ENCODE measurements at places on chromosomes 11 and 22. TPM values are rescaled to one million over a fixed set of nuclear protein-coding genes. Genes with fewer than 3 reads are reported as not detected.

DNA sequence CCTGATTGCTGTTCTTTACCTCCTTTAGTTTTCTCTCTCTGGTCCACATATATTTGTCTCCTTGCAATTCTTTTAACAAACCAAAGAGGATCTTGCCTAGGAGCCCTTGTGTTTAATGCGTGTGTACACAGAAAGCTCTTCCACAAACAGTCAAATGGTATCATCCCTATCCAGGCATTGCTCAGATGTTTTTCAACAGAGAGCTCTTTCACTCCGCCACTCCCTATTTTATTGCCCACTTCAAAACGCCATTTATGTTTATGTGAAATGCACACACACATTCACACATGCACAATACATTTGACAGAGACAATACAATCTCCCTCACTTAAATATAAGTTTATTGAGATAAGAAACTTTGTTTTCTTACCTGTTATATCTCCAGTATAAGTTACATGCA is 4.7 kb downstream of the OR5AP2 start:
- no peak for DNase-seq

GRCh38 chr22:31652911-31653684 is 8.9 kb downstream of the PISD start:
- no peak for DNase-seq

- DNase-seq = no peak
These were observed 211.0 kb downstream of the NAV2 start for GRCh38 chr11:19923626-19924025.

GRCh38 chr11:2398664-2399355 is 1.7 kb upstream of the TSSC4 start:
- DNase-seq = no peak

DNA sequence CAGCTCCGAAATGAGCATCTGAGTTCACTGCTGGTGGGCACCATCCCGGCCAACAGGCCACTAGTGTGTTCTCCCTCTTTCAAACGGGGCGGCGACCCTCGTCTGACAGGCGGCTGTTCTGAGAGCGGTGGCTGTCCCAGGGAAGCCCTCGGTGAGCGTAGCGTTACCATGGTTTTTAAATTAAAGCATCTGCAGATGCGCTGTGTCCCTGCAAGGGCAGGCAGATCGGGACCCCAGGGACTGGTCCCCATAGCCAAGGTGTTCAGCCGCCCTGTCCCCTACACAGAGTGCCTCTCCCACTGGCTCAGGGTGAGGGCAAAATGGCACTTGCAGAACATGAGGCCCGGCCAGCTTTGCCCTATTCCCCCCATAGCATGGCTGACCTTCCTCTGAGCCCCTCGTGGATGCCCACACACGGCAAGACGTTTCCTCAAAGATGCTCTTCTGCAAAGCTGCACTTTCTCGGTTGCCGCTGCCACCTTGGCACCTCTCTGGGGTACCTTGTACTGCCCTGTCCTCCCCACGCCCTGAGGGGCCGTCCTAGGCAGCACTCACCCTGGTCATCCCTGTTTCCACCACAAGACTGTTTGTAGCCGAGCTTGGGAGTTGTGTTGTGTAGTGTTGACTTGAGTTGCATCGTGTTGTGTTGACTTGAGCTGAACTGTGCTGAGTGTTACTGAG is 51.9 kb upstream of the KCNQ1OT1 start:
- no peak for DNase-seq

GRCh38 chr22:38352436-38352835 is 35.2 kb upstream of the CSNK1E start:
- DNase-seq = peak; percentile 36

- no peak for DNase-seq
These were observed 64.7 kb upstream of the CD5 start for GRCh38 chr11:61037441-61038093.

GRCh38 chr11:39432929-39433328 is 2026.5 kb downstream of the LRRC4C start:
- DNase-seq = no peak

GRCh38 chr22:42967933-42968332 is 47.0 kb downstream of the PACSIN2 start:
- DNase-seq = no peak

- DNase-seq = no peak
These were observed 189.2 kb upstream of the ARHGAP20 start for GRCh38 chr11:110901441-110901840.

GRCh38 chr22:22598144-22598543 is 39.1 kb upstream of the PRAME start:
- DNase-seq = no peak

GRCh38 chr11:76962583-76963416 is 71.4 kb upstream of the B3GNT6 start:
- no peak for DNase-seq

GRCh38 chr22:29748248-29748893 is 18.4 kb downstream of the ZMAT5 start:
- no peak for DNase-seq

GRCh38 chr11:128411150-128411549 is 176.2 kb downstream of the ETS1 start:
- no peak for DNase-seq

DNA sequence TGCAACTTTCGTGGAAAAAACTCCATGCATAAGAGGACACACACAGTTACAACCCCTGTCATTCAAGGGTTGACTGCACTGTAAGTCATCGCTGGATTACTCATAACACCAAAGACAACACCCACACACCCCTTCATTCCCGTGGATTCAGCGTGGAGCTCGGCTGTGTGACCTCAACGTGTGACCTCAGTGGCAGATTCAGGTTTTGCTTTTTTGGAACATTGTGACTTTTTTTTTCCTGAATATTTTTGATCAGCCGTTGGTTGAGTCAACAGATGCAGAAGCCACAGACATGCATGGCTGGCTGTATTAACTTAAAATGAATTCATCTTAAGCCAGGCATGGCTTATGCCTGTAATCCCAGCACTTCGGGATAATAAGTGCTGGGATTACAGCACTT is 19.7 kb upstream of the MUC5AC start:
- DNase-seq = no peak

DNA sequence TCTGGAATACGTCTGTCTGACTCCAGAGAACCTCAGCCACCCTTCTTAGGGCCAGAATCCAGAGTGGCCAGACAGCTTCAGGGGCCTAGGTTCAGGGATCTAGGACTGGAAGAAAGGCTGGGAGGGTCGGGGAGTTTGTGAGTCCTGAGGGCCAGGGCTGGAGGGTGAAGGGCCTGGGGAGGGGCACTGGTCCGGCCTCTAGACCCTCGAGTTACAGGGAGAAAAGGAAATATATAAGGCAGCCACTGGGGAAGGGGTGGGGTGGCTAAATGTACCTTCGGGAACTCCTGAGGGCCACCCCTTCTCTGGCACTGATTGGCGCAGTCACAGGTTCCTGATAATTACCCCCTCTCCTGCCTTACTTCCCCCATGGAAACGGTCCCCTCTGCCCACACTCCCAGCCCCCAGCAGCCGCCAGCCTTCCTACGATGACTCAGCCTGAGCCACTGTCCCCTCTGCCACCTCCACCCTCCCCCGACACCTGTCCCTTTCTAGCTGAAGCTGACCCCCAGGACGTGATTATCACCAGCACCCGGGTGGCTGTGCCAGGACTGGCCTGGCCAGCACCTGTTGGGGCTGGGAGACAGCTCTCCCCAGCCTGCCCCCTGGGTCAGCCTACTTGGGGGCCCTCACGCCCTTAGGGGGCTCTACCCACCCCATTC is 26.4 kb downstream of the MB start:
- no peak for DNase-seq

Gene MMP1
- 0.57 TPM for total RNA-seq

Gene RFPL2
- total RNA-seq = not detected

Gene ARHGAP20
- total RNA-seq = 6.5 TPM

Gene SLC1A2
- 2.4 TPM for total RNA-seq

Gene MYBPC3
- total RNA-seq = 0.18 TPM

Gene KDM4E
- total RNA-seq = not detected

Gene ASRGL1
- 6.2 TPM for total RNA-seq

Gene ISX
- not detected for total RNA-seq

Gene BIRC3
- total RNA-seq = 15.5 TPM

Measured in ureter (tissue), 1 donor.